Fibroblast of pulmonary artery (primary cell): ENCODE measurements at places on chromosomes 12 and 14.

DNA sequence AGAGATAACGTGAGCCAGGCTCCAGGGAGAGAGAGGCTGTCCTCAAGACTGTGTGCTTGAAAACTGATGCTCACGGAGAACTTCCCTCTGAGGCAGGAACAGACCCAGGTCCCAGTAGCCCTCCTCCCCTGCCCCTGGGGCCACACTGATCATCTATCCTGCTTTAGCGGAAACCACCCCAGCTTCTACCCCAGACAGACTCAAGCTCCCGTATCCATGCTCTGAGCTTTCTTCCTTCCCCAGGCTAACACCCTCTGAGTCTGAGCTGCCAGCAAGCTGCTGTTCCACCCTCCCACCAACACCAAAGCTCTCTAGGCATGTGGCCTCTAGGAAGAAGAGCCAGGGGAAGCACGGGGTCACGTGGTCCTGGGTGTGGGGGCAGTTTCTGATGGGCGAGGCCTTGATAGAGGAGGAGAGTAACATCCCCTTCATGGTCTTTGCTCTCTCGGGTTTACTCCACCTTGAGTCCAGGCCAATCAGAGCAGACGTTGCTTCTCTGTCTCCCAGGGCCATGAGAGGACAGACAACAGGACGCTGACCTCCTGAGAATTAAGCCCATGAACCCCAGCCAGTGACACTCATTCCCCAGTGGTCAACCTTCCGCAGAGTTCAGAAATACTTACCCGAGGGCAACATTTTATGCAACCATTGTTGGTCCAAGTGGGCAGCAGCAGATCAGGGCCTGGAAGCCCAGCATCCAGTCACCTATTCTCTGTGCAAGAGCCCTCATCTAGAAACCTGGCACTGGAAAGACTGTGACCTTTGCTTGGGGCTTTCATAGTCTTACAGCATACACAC is 1.4 kb downstream of the PCK2 start:
- peak; percentile 33 for DNase-seq

DNA sequence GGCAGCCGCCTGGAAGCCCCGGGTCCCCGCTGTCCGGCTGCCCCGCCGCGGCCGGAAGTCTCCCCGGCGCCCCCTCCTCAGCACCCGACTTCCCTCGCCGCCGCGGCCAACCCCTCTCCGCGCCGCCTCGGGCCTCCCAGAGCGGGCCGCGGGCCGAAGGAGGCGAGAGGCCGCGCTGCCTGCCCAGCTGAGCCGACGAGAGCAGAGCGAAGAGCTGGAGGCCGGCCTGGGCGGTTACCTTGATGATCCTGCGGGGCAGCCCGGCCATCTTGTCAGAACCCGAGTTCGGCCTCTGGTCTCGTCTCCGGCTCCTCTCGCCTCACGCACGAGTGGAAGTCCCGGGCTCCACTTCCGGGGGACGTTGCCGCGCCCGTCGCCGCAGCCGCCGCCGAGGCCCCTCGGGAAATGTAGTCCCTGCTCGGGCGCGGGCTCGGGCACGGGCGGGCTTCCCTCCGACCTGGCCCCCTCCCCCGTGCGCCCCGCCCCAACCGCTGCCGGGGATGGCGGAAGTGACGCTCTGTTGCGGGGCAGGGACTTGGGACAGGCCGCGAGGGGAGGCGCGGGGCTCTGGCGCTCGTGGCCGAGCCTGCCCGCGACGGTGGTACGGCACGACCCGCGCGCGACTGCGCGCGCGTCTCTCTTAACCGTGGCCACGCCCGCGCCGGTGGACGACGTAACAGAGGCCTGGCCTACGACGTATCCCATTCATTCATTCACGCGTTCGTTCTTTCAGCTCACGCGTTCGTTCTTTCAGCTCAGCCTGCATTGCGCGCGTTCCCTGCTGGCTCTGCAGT is at the start of gene UBE2N:
Gene UBE2N, minus strand, starts transcription at position 331 of the 794 bp plus-strand sequence. Its CDS starts 63 bp downstream, at position 268.
- peak; percentile 94 for DNase-seq

GRCh38 chr14:20177433-20177974 is 13.2 kb upstream of the OR11G2 start:
- DNase-seq = no peak

DNA sequence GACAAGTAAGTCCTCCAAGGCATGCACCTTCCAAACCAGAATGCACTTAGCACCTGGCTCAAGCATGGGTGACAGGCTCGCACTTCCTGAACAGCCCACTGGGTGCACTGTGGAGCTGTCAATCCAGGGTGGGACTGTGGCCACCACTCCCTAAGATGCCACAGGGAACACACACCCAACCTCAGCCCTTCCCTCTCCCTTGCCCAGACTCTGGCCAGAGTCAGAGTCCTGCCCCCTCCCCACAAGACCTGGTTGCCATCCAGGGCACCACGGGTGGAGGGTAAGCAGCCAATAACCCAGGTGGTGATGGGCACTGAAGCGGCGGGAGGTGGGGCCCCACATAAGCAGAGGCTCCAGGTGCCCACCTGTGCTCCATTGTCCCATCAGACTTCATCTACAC is 160.6 kb downstream of the MYRFL start:
- no peak for DNase-seq

GRCh38 chr14:95727056-95727700 is 13.3 kb upstream of the TCL1A start:
- DNase-seq = no peak

- DNase-seq = no peak
These were observed 6.2 kb downstream of the ISCU start for GRCh38 chr12:108568338-108569154.

- no peak for DNase-seq
These were observed 463.4 kb upstream of the TMEM132C start for GRCh38 chr12:127803545-127803944.

DNA sequence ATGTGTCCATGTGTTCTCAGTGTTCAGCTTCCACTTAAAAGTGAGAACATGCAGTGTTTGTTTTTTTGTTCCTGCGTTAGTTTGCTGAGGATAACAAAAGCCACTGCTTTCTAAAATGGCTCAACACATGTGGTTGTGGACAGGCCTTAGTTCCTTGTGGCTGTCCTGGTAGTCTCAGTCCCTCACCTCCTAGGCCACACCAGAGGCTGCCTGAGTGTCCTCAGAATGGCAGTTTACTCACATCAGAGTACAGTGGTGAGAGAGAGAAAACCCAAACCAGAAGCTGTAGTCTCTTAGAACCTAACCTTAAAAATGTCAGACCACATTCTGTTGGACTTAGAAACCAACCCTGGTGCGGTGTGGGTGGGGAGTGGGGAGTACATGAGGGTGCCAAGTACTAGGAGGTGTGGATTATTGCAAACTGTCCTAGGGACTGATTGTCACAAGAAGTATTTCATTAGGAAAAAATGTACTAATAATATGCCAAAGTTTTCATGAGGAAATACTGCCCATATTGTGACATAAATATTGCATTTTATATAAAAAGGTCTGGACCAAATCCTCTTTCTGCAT is 30.4 kb downstream of the NPAS3 start:
- no peak for DNase-seq
